ENCODE measurements at places on chromosomes 7 and 10.
A peak's percentile ranks its signal among the peaks of the same experiment; 100 is the strongest.

DNA sequence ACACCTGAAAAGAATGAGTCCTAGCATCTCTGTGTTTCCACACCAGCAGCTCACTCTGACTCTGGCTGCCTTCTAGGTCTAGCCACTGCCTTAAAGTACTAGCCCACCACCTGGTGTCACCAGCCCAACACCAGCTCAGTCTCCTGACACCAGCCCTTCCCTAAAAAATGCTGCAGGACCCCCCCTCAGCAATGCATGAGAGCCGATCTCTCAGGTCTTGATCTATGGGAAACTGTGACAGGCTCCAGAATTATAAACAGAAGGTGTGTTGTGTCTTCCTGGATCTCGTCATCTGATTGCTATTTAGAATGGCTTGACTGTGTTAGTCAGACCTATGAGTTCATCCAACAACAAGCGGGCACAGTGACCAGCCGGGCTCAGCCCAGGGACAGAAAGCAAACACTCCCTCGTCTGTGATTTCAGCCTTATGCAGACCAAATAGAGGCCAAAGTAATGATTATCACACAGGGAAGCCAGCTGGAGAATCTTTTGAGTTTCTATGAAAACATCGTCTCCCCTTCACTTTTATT is 66.6 kb downstream of the CUBN start:
- DNase-seq = peak; percentile 60

DNA sequence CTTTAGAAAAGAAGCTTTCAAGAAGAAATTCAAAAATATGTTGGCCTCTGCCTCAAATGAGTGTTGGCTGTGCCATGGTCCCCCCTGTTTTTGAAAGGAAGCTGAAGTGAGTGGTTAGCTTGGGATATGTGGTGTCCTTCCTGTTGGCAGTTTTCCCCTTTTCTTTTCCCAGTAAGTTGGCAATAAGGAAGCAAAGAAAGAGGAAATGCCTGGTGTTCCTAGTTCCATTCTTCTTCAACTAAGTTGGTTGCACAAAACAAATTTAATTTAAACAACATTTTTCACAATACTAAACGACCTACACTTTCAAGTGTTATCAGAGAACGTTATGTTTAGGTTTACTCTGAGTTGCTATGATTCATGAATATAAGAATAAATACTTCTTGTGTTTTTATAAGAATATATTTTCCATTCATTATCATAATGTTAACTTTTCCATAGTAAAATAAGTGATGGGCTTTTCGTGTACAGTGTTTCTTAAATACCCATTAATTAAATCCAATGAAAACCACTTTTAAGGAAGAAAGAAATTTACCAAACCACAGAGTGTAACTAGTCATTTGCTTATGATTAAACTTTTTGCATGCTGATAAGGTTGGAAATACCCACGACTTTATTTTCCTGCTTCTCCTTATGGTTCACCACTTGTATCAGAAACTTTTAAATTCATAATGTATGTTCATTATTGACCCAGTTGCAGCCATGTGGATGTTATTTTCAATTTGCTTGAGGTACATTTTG is 7.7 kb downstream of the HDAC9 start:
- no peak for DNase-seq

- no peak for DNase-seq
Measured at GRCh38 chr7:116216956-116217571, 6.7 kb downstream of the TES start.

DNA sequence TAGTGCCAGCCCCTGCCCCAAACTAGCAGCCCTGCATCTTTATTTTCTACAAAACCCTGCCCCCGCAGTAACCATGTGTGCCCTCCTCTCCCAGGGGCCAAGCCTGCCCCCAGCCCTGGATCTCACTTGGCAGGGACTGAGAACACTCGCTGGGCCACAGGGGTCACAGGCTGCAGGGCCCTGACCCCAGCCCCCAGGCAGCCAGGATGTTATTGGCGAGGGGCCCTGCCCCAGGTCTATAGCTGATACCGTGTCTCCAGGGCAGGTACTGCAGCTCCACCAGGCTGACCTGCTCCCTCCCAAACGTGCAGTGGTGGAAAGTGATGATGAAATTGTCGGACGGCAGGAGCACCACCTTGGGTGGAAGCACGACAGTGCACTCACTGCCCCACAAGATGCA is 35.9 kb upstream of the TUBB8 start:
- no peak for DNase-seq

- DNase-seq = no peak
Measured at GRCh38 chr10:68628576-68629127, 68.5 kb downstream of the TET1 start.

- peak; percentile 52 for DNase-seq
Measured at GRCh38 chr10:35079763-35080162, 10.4 kb downstream of the CUL2 start.

- DNase-seq = no peak
Measured at GRCh38 chr7:78563191-78563590, 764.6 kb downstream of the PHTF2 start.

- DNase-seq = no peak
Measured at GRCh38 chr10:43943818-43944360, 295.2 kb upstream of the ZNF32 start.

- DNase-seq = no peak
Measured at GRCh38 chr7:153370092-153370491, 610.5 kb downstream of the ACTR3B start.

GRCh38 chr10:121608469-121609190 is 10.4 kb upstream of the FGFR2 start:
- DNase-seq = no peak

DNA sequence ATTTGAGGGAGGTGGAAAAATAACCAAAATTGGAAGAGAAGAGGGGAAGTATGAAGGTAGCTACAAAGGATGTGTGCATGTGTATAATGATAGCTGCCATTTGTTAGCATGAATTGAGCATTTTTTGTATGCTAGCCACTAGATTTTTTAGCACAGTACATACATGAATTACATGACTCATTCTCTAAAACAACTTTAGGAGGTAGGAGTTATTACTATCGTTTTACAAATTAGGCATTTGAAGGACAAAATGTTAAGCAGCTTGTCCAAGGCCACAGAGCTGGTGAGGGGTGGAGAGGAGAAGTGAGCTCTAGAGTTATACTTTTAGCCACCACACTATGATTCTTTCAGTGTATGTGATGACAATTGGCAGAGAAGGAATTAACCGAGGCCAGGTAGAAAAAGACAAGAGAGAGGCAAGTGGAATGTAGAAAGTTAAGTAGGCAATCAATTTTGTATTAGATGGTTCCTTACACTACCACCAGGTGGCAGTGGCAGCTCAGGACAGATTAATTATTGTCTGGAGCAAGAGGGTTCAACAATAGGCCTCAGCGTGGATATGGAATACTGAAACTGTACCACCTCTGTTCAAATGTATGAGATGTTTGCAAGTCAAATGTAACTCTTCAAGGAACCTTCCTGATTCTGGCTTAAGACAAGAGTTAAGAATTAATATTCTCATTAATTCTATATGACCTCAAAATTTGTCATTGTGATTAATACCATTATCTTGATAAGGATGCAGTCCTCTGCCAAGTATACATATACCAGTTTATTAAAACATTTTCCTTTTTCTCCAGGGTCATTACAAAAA is 128.0 kb downstream of the MBL2 start:
- DNase-seq = no peak

- DNase-seq = no peak
Measured at GRCh38 chr10:73872190-73872710, 2.1 kb downstream of the CAMK2G start.
